ENCODE measurements at places on chromosomes 7 and 10.
A peak's percentile ranks its signal among the peaks of the same experiment; 100 is the strongest.

- no peak for DNase-seq
These were observed 324.3 kb upstream of the GALNT17 start for GRCh38 chr7:70807650-70808049.

DNA sequence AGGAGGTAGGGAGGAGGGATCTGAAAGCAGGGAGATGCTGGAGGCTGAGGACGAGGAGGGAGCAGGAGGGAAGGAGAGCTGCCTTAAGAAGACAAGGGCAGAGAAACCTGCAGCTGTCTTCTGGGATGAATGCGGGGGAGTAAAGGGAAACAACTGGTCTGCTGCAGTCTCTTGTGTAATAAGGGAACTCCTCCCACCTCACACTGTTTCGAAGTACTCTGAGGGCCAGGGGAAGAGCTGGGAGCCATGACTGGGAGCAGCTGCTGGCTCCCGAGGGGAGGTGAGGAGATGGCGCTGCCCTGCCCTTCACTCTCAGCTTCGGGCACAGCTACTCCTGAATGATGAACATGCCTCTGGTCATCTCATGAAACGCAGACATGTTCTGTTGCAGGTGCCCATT lies 65.1 kb downstream of the CLEC2L start:
- DNase-seq, result no peak

- no peak for DNase-seq
These were observed 25.8 kb downstream of the MACC1 start for GRCh38 chr7:20191391-20191869.

- DNase-seq, result peak; percentile 77
These were observed 282.5 kb upstream of the KLF6 start for GRCh38 chr10:4067531-4067930.

DNA sequence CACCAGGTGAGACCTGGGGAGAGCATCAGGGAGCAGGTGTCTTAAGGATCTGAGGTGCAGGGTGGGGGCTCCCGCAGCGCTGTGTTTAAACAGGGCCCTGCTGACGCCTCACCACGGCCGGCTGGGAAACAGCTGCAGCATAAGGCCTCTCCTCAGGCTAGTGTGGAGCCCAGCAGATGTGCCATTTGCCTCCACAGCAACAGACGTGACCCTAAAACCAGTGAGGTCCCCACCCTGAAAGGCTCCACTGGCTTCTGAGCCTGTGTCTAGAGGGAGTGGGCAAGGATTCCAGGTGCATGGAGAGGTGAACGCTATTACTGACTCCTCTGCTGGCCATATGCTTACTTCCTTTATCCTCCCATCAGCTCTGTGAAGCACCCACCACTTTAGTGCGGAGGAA lies 47.8 kb downstream of the SYPL1 start:
- DNase-seq, result no peak

DNA sequence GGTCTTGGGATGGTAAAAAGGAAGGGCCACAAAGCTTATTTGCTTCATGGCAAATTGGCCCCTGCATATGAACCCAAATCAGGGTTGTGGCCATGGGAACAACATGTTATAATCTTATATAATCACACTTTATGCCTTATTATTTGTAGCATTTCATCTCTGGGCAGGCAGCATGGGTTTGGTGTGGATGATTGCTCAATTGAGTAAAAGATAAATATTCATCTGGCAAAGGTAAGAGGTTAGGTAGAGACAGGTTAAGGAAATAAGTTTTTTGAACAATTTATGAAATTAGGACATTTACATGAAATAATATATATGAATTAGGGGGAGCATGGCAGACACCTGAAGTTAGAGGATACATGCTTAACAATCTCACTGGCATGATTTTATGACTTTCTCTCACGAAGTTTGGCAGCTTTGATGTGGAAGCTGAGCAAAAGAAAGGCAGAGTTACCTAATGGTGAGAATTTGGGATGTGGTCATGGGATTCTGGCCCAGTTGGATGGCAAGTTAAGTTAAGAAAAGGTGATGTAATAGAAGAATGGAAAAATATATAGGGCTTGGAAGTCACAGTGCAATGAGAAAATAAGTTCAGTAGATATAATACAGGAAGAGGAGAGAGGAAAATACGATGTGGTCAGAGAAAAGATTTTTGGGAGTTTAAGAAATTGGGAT lies 88.1 kb upstream of the FAM3C start:
- DNase-seq, result no peak

- DNase-seq, result no peak
These were observed 27.1 kb downstream of the DAGLB start for GRCh38 chr7:6420680-6421079.

GRCh38 chr7:103445228-103446048 lies 569 bp downstream of the SLC26A5 start:
- DNase-seq, result no peak

DNA sequence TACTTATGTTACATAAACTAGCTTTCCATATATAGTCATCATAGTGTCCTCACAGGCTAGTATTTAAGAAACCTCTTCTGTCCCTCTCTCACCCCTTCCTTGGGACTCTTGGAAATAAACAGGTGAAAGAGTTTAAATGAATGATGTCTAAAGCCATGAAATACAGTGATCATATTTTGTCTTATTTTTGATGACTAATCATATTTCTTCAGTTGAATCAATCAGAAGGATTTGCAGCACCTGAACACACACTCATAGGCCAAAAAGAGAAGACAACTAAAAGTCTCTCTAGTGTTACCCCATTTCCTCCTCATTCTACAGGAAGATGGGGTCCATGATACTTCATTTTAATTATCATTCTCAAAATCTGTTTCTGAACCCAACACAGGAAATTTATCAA lies 8.6 kb upstream of the ATAD1 start:
- DNase-seq, result no peak

- DNase-seq, result no peak
These were observed 54.1 kb downstream of the ZNF248 start for GRCh38 chr10:37803269-37803668.

- DNase-seq, result no peak
These were observed 9.2 kb downstream of the AQP1 start for GRCh38 chr7:30920584-30921539.

DNA sequence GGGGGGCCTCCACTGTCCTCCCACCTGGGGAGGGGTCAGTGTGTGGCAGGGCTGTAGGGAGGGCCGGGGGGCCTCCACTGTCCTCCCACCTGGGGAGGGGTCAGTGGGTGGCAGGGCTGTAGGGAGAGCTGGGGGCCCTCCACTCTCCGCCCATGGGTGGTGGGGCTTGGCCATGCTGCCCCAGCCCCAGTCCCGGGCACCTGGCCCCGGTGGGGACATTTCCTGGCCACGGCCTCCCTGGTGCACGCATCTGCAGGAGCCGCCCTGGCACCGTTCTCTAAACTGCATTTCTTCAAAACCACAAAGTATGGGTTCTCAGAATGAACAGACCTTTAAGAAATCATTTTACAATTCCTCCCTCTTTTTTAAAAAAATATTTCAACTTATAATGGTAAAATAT lies 89.3 kb upstream of the PDGFA start:
- no peak for DNase-seq

DNA sequence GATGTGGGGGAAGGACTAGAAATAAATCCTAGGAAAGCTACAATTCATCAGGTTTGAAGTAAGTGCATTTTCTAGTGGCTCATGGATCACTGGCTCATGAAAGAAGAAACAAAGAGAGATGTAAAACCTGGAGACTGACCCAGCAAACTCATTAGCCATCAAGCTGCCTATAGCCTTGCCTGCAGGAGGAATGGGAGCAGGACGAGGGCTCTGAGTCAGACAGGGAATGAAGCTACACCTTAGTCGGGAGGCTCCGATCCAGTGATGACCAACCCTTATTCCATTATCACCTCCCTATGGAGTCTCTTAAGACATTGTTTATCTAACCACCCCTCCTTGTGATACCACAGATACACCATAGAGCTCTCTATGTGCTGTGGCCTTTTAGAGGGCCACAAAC lies 112.5 kb upstream of the WDR11 start:
- no peak for DNase-seq

- peak; percentile 43 for DNase-seq
These were observed 79.9 kb upstream of the RHEB start for GRCh38 chr7:151599401-151600227.

- no peak for DNase-seq
These were observed 858.7 kb downstream of the CCSER2 start for GRCh38 chr10:85187047-85187446.

DNA sequence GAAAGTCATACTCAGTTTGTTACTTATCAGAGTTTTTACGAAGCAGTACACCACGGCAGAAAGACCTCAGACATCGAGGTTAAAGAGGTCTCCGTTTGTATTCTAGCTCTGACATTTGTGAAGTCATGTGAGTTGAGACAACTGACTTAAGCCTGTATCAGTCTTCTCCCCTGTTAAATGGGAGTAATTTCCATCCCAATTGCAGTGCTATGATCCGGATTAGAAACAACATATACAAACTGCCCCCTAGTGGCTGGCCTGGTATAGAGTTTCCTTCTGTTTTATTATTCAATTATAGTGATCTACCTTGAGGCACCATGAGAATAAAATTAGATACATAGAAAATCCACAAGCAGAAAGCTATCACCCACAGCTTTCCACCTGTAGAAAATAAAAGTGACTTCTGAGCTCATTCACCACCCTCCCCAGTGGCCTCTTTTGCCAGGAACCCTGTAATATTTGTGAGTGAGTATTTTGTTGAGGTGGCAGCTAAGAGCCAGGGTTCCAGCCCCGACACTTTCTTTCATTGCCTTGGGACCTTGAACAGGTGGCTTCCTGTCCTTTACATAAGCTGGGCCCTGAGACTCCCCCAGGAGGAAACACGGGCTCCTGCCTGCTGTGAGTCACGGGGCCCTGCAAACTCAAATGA lies 607.2 kb upstream of the MGMT start:
- DNase-seq, result peak; percentile 26

GRCh38 chr10:110863361-110863760 lies 8.4 kb upstream of the PDCD4 start:
- DNase-seq, result no peak

- no peak for DNase-seq
These were observed 265.9 kb downstream of the FGFR2 start for GRCh38 chr10:121332353-121332752.

DNA sequence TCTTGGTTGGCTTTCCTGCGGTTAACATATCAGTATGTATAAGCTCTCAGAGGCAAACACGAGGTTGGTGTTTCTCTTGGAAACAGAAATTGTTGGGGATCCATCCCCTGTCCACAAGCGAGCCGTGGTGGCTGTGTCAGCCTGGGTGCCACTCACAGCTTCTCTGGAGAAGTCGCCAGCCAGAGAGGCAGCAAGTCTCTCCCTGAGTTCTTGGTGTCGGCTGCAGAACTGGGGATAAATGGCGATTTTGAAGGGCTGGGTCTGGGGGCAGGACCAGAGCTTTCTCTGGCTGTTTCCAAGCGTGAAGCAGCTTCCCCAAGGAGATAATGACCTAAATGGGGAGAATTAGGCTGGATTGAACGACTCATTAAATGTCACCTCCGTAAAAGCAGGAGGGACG lies 335.3 kb downstream of the GLRX3 start:
- DNase-seq, result no peak

DNA sequence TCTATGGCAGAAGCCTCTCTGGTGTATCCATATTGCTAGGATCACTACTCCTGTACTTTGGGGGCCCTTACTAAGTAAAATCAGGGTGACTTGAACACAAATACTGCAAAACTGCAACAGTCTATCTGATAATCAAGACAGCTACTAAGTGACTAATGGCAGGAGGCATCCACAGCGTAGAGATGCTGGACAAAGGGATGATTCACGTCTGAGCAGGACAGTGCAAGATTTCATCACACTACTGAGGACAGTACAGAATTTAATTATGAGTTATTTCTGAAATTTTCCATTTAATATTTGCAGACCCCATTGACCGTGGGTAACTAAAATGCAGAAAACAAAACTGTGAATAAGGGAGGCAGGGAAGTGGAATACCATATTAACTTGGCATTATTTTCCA lies 10.4 kb downstream of the CUL2 start:
- no peak for DNase-seq

GRCh38 chr10:13449296-13449695 lies 79.5 kb downstream of the BEND7 start:
- no peak for DNase-seq

DNA sequence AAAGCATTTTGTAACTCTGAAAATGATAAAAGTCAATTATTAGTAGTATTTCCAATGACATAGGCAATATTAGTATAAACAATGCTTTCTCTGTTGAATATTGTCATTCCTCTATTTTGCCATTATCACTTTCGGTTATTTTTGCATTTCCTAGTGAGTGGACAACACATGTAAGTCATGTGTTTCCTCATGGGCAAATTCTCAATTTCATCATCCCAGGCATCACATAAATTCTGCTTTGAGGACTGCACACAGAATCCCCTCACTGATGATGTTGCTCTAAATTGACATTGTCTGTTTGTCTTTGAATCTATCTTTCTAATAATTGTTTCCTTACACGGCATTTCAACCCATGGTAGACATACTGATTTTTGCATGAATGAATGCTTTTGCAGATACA lies 337.3 kb downstream of the GFRA1 start:
- no peak for DNase-seq

DNA sequence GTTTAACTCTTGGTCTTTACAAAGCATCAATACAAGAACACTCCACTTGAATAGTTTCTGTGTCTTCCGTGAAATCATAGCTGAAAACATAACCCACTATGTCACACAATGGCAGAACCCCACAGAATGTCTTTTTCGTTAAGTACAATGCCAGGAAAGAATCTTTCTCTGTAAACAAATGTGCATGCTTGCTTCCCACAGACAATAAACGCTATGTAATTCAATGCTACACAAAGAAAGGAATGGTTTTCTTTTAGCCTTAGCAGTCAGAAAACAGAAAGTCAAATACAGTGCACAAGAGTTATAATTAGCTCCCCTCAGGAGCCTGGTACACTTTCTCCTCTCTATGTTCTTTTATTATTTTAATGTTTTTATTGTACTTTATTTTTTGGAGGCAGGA lies 186.1 kb downstream of the SRPK2 start:
- no peak for DNase-seq

DNA sequence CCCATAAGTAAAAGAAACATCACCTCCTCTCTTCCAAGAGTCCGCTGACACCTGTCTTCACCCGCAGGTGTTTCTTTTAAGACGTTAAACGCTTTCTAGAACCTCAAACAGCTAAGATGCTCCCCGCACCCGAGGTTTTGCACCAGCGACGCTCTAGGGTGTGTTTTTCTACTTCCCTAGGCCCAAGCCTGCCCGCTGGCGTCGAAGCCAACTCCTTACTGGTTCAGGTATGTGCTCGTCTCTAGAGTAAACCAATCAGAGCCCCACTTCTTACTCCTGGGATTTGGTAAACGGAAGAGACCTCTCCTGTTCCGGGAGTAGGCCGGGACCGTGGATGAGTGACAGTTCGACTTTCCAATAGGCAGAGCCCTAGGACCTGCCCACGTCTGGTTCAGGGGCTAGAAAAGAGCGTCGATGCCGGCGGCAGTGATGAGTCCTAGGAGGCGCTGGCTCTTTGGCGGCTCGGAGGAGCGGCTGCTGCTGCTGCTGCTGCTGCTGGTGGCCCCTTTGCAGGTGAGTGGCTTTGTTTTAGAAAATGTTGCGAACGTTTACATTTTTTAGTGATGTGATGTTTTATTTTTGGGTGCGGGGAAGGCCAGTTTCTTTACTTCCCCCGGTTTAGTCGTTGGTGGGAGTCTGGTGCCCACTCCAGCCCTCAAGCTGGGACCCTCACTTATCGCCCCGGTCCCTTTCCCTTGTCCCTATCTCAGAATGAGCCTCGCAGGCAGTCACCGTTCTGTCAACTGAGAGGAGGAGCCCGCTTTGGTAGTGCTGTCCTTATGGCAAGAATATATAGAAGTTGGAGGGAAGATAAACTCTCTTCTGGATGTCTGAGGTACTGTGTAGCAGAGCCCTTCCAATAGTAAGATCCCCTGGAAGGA lies at the start of gene BPGM:
BPGM (plus strand) TSS at position 429 of the 881 bp plus-strand sequence. CDS start 14,655 bp downstream, outside the sequence.
- peak; percentile 100 for DNase-seq

GRCh38 chr10:32357056-32357735 lies 10.2 kb upstream of the EPC1 start:
- no peak for DNase-seq

- no peak for DNase-seq
These were observed 36.0 kb downstream of the KCNH2 start for GRCh38 chr7:150942001-150942590.

All from LoVo (cell line).